ENCODE measurements at places on chromosomes 11 and 22.

GRCh38 chr22:17918840-17919239, 105.5 kb downstream of the MICAL3 start:
- no peak for DNase-seq

GRCh38 chr22:17890245-17890671, 116.0 kb upstream of the BID start:
- DNase-seq: no peak

DNA sequence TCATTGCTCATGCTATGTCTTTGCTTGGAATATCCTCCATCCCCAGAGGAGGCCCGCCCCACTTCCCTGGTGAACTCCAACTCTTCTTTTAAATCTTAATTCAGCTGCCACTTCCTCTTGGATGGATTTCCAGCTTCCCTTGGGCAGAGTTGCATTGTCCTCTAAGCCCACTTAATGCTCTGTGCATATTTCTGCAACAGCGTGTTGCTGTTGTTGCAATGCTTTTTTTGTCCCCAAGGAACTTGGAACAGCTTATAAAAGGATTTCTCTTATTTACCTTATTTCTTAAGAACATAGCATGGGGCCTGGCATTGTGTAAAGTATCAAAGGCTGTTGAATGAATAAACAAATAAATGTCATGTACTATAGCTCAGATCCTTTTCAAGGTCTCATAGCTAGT, 507.4 kb downstream of the METTL15 start:
- no peak for DNase-seq

GRCh38 chr11:72591785-72592502, 82.3 kb downstream of the PDE2A start:
- no peak for DNase-seq

DNA sequence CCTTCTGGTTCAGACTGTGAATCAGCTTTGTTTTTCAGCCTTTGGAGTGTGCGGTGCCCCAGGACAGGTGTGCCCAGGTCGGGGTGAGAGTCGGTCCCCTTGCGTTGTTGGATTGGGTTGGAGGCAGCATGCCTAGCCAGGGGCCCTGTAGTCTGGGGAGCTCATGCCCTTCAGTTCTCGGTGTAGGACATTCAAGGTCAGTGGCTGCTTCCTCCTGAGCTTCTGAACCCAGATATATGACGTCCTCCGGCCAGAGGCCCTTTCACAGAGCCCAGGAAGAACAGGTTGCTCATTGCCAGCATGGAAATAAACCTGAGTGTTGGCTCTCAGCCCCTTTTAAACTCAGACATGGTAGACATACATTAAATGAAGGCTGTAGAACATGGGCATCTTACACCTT, 2.7 kb downstream of the CSRP3 start:
- no peak for DNase-seq

DNA sequence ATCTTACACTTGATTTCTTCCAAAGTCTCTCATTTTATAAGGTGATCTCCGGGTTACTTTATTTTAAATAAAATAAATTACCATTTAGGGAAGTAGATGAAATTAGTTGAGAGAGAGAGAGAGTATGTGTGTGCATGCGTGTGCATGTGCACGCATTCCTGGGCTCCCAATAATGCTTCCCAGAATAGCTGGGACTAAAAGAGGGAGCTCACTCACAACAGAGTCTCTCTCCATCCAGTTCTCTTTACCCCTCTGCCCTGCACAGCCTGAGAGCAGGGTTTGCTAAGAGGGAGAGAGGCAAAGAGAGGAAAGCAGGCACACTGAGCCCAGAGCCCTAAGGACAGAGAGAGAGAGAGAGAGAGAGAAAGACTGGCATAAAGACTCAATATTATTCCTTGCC, 11.3 kb upstream of the TRIM44 start:
- no peak for DNase-seq

GRCh38 chr11:78925387-78925786, 350.7 kb upstream of the NARS2 start:
- DNase-seq: no peak

Data from tibial nerve (tissue), 4 donors.